ENCODE measurements at places on chromosomes 7 and 10.
A peak's percentile ranks its signal among the peaks of the same experiment; 100 is the strongest.

DNA sequence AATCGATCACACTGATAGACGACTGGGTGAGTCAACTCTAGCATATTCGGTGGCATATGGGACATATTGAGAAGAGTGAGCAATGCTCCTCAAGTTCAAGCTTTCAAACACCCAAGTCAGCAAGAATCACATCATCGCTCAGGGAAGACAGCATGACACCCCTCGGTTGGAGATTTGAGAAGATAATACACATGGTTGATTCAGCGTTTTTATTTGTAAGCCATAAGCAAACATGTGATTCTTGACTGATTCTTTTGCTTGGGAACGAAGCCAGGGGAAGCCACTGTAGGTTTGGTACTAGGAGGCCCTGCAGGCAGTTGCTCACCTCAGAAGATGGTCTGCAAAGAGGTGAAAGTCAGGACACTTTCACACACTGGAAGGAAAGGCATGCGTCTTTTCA lies 12.6 kb downstream of the UCMA start:
- DNase-seq, result no peak

DNA sequence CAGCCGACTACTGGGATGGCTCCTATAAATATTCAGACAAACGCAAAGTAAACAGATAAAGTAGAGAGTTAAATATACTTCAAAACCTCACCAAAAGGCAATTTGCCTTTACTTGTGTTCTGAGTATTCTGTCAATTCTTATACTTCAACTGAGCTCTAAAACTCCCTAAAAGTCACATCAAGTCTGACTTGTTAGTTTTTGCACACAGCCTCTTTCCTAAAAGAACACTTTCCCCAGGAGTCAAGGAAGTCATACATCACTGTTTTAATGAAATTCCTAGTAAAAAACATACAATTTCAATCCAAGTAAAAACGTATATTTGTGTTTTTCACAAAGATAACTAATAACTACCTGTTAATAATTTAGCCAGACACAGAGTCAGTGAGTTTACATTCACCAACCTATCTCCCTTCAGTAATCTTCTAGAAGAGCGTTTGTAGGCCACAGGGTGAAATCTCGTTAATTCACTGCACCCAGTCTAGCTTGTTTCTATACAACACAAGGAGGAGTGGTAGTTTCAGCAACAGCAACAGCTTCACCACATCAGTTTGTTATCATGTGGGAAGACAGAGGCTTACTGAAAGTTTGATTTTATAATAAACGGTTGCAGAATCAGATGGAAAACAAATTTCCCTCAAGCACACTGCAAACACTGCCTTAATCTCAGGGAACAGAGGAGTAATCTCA lies 2.7 kb downstream of the COBL start:
- no peak for DNase-seq

DNA sequence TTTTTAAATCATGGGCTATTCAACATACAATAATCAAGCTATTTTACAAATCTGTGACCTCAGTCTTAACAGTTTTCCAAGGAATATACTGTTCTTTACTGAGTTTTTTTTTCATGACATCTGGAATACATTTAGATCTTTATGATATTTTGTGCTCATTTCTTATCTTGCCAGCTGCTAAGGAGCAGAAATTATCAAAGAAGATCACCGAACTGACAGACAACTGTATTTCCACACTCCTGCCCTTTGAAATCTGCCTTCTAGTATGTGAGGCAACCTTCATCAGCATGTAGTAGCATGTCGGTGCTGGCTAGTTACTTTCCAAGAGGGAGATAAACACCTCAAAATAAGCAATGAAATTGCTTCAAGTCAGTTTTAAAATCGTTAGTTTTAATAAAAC lies 66.4 kb downstream of the NHLRC2 start:
- DNase-seq, result peak; percentile 51

DNA sequence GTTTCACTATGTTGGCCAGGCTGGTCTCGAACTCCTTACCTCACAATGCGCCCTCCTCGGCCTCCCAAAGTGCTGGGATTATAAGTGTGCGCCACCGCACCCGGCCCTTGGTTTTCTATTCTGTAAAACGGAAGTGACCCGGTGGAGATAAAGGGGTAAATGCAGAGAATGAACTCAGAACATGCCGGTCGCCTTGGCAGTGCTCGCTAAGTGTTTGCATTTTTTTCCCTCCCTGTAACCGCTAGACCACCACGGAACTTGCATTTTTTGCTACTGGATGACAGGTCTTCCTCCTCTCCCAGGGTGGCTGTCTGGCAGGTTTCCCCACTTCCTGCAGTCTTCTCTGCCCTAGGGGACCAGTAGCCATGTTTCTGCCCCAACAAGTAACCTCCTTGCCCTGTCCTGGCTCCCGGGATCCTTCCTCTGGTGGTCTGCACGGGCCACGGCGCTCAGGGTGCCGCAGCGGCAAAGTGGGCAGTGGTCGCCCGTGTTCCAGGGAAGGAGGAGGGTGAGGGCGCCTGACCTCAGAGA lies 18.8 kb upstream of the GNA12 start:
- DNase-seq, result no peak
